ENCODE measurements at places on chromosomes 7 and 10. TPM values are rescaled to one million over a fixed set of nuclear protein-coding genes. Genes with fewer than 3 reads are reported as not detected.

DNA sequence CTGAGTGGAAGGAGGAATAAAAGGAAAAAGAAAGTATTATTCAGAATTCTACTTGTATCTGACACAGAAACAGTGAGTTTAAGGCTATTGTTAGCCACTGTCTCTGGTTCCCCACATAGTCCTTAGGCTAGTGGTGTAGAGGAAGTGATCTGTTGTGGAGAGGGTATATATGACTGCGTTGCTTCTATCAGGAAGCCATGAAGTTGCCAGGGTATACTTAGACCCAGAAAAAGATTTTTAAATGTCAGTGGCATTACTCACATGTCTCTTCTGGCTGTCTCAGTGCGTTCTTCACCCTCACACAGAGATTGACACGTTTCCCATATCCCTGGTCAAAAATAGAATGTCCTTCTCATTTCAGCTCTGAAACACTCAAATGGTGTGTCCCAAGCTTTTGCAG, 72.7 kb downstream of the SEM1 start:
- no peak for DNase-seq
- H3K27me3 ChIP-seq = no peaks in the 10 kb centered on the region
- H3K36me3 ChIP-seq = no peaks in the 10 kb centered on the region
- H3K27ac ChIP-seq = no peak overlapping the region

- no peaks in the 10 kb centered on the region for H3K36me3 ChIP-seq
- H3K27ac ChIP-seq = no peak overlapping the region
- no peaks in the 10 kb centered on the region for H3K27me3 ChIP-seq
Measured at GRCh38 chr7:42175834-42176723, 60.9 kb downstream of the GLI3 start.

GRCh38 chr7:32026083-32026425, 44.2 kb downstream of the PDE1C start:
- H3K4me3 ChIP-seq = no peak overlapping the region
- no peaks in the 10 kb centered on the region for H3K27me3 ChIP-seq
- H3K27ac ChIP-seq = no peak overlapping the region

- H3K4me3 ChIP-seq = no peak overlapping the region
- H3K27me3 ChIP-seq = peaks cover 26% of the 10 kb centered on the region
- no peak overlapping the region for H3K27ac ChIP-seq
- H3K4me1 ChIP-seq = no peaks in the 10 kb centered on the region
- peak; percentile 33 for DNase-seq
Measured at GRCh38 chr10:132847416-132847777, 61.5 kb upstream of the NKX6-2 start.

- no peak for DNase-seq
- no peak overlapping the region for H3K27ac ChIP-seq
- H3K27me3 ChIP-seq = no peaks in the 10 kb centered on the region
- H3K36me3 ChIP-seq = no peaks in the 10 kb centered on the region
- no peak overlapping the region for H3K4me3 ChIP-seq
Measured at GRCh38 chr7:145156834-145157233, 321.0 kb upstream of the TPK1 start.

DNA sequence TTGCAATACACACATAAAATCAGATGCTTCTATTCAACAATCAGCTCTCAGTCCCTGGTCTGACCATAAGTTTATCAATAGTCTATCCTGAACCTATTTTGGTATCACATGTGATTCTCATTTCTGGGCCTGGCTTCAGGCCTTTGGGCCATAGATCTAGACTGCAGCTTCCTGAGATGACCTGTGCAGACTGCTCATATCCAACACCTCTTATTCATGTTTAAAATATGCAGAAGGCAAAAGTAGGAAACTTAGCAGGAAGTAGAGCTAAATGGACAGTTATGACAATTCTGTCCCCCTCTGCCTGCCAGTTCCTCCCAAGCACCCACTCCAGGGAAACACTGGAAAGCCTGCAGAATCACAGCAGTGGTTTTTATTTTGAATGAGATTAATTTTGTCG, 53.3 kb downstream of the C7orf25 start:
- H3K27me3 ChIP-seq = no peaks in the 10 kb centered on the region
- no peaks in the 10 kb centered on the region for H3K4me1 ChIP-seq
- no peak overlapping the region for H3K27ac ChIP-seq
- no peak for DNase-seq
- H3K4me3 ChIP-seq = no peak overlapping the region

DNA sequence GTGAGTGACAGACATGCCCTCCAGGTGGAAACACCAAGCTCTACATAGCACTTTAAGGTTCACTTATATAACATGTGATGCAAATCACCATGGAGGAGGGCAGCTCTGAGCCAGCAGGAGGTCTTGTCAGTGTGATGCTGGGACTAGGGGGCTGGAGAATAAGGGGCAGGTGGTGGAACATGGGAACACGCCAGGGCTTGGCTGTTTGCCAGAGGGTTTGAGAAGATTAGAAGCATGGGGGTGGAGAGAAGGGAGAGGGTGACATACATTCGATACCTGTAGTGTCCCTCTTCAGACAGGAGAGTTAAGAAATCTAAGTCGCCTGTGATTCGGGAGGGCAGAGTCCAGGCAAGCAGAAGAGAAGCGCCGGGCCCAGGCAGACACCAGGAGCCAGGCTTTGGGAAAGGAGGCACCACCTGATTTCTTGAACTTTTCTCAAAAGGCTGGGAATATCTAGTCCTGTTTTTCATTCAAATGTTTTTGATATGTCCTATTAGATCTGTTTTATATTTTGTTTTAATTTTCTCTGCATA, 16.9 kb upstream of the LAMB4 start:
- peaks cover 4% of the 10 kb centered on the region for H3K27me3 ChIP-seq
- no peaks in the 10 kb centered on the region for H3K36me3 ChIP-seq
- DNase-seq = no peak
- H3K4me3 ChIP-seq = no peak overlapping the region
- H3K27ac ChIP-seq = no peak overlapping the region

DNA sequence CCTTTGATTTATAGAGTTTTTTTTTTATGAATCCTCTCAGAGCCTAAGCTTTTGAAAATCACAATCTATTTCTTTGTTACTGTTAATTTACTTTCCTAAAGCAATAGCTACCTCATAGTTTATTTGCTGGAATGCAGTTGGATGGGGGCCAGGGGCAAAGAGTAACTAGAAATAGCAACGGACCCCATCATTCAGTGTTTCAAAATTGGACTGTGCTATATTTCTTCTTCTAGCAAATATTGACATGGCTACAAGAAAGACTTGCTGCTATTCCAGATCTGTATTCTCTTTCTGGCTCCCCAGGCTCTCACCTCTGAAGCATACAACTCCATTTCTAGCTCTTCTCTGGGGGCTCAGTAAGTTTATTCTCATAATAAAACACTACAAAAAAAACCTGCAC, 661.6 kb upstream of the NRG3 start:
- H3K4me1 ChIP-seq = no peaks in the 10 kb centered on the region

GRCh38 chr10:7407368-7408290, 3.2 kb downstream of the SFMBT2 start:
- H3K4me1 ChIP-seq = peaks cover 18% of the 10 kb centered on the region
- H3K27me3 ChIP-seq = peaks cover 52% of the 10 kb centered on the region
- no peaks in the 10 kb centered on the region for H3K36me3 ChIP-seq
- no peak overlapping the region for H3K4me3 ChIP-seq

DNA sequence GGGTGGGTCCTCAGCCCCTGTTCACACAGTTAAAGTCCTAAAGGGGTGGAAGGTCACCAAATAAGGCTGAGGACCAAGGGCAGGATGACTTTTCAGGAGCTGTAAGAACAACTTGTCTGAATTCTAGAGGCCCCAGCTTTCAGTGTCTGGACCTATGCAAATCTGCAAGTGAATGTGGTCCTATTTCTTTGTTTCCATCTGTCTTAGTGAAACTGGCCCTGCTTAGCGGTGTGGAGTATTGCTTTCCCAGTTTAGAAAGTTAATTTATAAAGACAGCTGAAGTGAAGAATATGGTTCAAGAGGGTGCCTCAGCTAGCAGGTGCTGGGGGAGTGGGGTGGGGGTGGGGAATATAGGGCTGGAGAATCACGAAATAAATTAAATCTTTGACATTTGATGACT, 40.1 kb downstream of the HHEX start:
- H3K36me3 ChIP-seq = no peaks in the 10 kb centered on the region
- H3K27ac ChIP-seq = no peak overlapping the region
- H3K4me1 ChIP-seq = peaks cover 1% of the 10 kb centered on the region
- no peak overlapping the region for H3K4me3 ChIP-seq
- H3K27me3 ChIP-seq = no peaks in the 10 kb centered on the region
- no peak for DNase-seq

DNA sequence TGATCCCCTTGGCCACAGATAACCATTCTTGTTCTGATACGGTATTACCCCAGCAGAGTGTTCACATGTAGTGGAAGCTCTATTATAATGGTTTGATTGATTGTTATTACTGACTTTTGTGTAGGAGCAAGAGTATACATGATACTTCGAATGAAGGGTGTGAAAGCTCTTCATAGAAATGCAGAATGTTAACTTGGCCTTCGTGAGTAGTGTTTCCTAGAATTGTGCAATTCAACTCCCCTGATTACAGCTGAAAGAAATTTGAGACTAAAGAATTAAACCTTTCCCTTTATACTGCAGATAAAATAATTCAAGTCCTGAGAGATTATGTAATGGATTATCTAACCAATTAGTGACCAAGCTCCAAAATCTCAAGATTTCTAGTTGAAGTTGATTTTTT, 38.2 kb downstream of the MKLN1 start:
- no peak overlapping the region for H3K4me3 ChIP-seq
- no peak for DNase-seq
- H3K36me3 ChIP-seq = 0 out of 2 replicates have a peak, but pooled peaks cover 3% of the 10 kb centered on the region
- H3K27ac ChIP-seq = no peak overlapping the region
- peaks cover 24% of the 10 kb centered on the region for H3K4me1 ChIP-seq
- H3K27me3 ChIP-seq = no peaks in the 10 kb centered on the region

DNA sequence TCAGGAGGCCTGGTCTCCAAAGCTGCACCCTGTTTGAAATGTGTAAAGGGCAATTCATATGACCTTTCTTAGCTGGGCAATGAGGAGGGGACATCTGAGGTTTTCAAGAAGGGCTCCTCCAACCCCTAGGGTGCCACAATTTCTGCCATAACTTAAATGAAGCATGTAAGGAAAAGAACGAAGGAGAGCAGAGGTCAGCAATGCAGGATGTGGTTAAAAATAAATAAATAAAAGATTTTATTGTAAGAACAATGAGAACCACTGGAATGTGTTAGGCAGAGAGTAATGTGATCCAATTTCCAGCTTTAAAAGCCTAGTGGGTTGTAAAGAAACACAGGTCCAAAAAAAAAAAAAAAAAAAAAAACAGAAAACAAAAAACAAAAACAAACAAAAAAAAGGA, 673.1 kb downstream of the TNS3 start:
- no peak for DNase-seq
- no peaks in the 10 kb centered on the region for H3K36me3 ChIP-seq
- H3K27me3 ChIP-seq = no peaks in the 10 kb centered on the region
- peaks cover 23% of the 10 kb centered on the region for H3K4me1 ChIP-seq

- no peaks in the 10 kb centered on the region for H3K27me3 ChIP-seq
- no peak overlapping the region for H3K4me3 ChIP-seq
- no peaks in the 10 kb centered on the region for H3K4me1 ChIP-seq
- DNase-seq = no peak
- H3K36me3 ChIP-seq = no peaks in the 10 kb centered on the region
Measured at GRCh38 chr7:71021131-71021530, 110.8 kb upstream of the GALNT17 start.

Gene FAM25G
- not detected for total RNA-seq

Gene PLAU
- total RNA-seq = 4.7 TPM

Gene CCDC3
- 21.3 TPM for total RNA-seq

Gene UCN3
- not detected for total RNA-seq

Gene ALOX5
- not detected for total RNA-seq

Gene PAPOLB
- not detected for total RNA-seq

Gene ATOH7
- not detected for total RNA-seq

Gene EBLN1
- not detected for total RNA-seq

Gene FAM25C
- not detected for total RNA-seq

Data from SJSA1 (cell line).